Suppressor macrophage treated with lipopolysaccharide for 4 hours (primary cell): ENCODE measurements at places on chromosomes 7 and 10.

GRCh38 chr7:729140-730000 is 2.3 kb upstream of the PRKAR1B start:
- DNase-seq = no peak

GRCh38 chr7:5452937-5453540 is 29.4 kb upstream of the TNRC18 start:
- peak; percentile 30 for DNase-seq

DNA sequence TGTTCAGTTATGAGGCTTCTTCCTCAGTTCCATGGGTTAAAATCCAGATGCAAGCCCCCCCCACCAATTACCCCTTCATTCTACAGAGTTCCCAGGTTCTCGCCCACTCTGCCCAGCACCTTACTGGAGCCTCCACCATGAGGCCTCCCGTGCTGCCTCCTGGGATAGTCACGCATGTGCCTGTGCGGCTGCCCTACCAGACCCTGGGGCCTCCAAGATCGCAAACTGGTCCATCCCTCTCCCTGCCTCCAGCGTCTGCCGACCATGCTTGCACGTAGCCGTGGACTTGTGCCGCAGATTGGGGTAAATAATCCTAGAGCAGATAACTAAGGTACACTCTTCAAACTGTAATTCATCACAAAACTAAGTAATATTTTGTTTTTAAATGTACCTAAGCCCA is 611.2 kb downstream of the PTPRN2 start:
- DNase-seq = no peak

GRCh38 chr10:27041196-27041595 is 59.1 kb downstream of the ANKRD26 start:
- DNase-seq = no peak

- no peak for DNase-seq
Measured at GRCh38 chr10:91123261-91123660, 97.2 kb upstream of the PCGF5 start.

DNA sequence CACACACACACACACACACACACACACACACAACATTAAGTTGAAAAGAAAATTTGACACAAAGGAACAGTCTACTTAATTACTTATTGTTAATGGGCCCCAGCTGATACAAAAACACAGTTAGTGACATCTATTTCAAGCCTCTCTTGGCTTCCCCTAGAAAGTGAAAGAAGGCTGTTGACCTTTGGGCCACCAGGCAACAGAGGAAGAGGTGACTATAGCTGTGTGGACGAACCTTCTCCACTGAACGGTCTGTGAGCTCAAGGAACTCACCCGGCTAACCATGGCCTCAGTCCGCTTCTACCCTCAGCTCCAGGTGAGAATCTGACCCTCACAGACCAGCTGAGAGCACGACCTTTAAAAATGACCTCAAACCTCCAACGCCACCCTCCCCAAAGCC is 32.9 kb upstream of the CALN1 start:
- peak; percentile 19 for DNase-seq

GRCh38 chr7:84981055-84981976 is 205.5 kb downstream of the SEMA3D start:
- DNase-seq = no peak

- DNase-seq = peak; percentile 6
Measured at GRCh38 chr7:20896996-20897395, 110.3 kb upstream of the SP8 start.
